ENCODE measurements at places on chromosomes 5 and 9.

DNA sequence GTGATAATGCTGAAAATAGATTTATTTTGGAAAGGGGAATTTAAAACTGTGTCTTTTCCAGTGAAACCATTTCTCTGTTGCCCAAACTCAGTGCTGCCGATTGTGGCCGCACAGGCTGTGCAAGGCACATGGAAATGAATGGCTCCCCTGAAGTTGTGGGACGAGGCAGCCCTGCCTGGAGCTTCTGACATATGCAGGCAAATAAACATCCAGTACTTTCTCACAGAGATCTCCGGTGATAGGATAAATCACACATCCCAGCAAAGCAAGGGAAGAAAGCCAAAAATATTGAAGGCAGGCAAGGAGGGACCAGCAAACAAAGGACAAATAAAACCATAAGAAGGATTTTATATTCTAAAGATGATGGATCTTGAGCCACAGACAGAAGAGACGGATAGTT is 464.5 kb downstream of the MTRR start:
- no peak for DNase-seq

GRCh38 chr5:61734966-61735365 is 402.9 kb downstream of the ZSWIM6 start:
- DNase-seq: no peak

DNA sequence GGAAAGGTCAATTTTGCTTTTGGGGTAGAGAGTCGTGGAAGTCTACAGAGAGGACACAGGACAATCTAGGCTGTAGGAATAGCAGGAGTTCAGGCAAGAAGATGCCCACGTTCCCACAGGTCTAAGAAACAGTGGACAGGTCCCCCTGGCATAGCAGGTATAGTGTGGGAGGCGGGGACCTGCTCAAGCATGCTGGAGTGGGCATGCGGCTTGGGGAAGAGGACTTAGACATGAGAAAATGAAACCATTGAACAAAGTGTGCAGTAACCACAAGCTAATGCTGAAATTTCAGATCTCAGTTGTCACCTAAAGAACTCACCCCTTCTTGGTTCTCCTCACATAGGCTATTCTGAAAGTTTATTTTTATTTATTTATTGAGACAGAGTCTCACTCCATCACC is 142.8 kb upstream of the EFNA5 start:
- DNase-seq: no peak

GRCh38 chr9:7879551-7880245 is 80.1 kb upstream of the DMAC1 start:
- no peak for DNase-seq

DNA sequence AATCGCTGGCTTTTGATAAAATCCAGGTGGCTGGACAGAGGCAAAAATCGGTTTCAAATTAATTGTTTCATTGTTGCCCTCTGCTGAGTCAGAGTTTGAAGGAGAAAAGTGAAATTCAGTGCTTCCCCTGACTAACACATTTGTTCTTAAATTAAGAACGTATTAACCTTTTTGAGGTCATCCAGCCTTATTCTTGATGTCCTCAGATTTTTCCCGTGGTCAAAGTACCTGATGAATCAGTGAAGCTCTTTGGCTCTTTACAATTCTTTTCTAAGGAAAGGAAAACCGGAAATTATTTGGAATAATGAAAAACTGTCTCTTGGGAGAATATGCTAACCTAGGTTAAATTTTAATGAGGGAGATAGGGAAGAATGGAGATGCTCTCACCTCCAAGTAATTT is 21.6 kb downstream of the OSMR start:
- DNase-seq: no peak

DNA sequence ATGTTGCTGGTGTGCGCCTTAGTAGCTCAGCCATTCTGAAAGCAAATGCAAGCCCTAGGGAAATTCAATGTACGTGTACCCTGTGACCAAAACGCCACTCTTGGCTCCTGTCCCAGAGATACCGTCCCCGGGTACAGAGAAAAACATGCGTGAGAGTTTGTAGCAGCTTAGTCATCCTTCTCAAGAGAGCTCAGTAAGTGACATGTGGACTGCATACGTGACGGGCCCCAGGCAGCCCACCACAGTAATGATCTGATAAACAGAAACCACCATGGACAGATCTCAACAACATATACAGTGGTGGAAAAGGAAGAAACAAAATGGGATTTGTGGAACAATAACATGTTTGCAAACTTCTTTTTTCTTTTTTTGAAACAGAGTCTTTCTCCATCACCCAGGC is 45.1 kb downstream of the S1PR3 start:
- DNase-seq: no peak

GRCh38 chr5:170491479-170491878 is 12.3 kb upstream of the KCNIP1 start:
- DNase-seq: no peak

DNA sequence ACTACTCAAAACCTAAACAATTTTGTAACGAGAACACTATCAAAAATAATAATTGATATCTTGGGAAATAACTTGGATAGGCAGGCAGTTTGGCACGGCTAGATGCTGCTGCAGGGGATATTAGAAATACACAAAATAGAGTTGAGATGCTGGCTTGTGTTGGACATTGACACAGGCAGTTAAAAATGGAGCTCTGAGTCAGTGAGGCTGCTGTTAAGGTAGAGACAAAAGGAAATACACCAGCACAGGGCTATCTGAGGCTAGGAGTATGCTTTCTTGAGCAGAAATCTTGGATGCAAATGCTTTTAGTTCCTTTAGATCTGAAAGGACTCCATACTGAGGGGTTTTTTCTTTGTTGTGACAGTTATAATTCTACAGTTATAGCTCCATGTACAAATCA is 16.6 kb downstream of the TENT2 start:
- no peak for DNase-seq

GRCh38 chr9:94825611-94825958 is 99.1 kb downstream of the AOPEP start:
- DNase-seq: no peak

- DNase-seq: no peak
These were observed 795.0 kb downstream of the EFNA5 start for GRCh38 chr5:106875591-106876297.

- DNase-seq: no peak
These were observed 126.3 kb downstream of the TRIO start for GRCh38 chr5:14269395-14269794.

GRCh38 chr5:113245427-113246225 is 189.2 kb downstream of the TSSK1B start:
- DNase-seq: no peak

- DNase-seq: no peak
These were observed 77.7 kb downstream of the NR6A1 start for GRCh38 chr9:124693403-124693802.

DNA sequence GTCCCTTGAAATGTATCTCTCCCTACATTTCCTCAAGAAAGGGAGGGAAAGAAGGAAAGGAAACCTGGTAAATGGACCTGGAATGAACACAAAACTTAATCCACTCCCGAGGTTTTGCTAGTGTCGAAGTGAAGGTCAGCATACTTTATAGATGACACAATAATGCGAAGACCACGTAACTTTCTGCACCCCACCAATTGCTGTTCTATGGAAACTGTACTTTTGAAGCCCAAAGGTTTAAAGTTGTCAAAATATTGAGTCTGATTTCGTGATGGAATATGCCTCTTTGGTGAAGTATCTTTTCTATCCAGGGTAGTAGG is 103.7 kb downstream of the SNCAIP start:
- DNase-seq: no peak

- DNase-seq: no peak
These were observed 56.2 kb downstream of the MAP1B start for GRCh38 chr5:72163349-72163983.

- no peak for DNase-seq
These were observed 262.0 kb downstream of the MAN2A1 start for GRCh38 chr5:109951758-109952157.

DNA sequence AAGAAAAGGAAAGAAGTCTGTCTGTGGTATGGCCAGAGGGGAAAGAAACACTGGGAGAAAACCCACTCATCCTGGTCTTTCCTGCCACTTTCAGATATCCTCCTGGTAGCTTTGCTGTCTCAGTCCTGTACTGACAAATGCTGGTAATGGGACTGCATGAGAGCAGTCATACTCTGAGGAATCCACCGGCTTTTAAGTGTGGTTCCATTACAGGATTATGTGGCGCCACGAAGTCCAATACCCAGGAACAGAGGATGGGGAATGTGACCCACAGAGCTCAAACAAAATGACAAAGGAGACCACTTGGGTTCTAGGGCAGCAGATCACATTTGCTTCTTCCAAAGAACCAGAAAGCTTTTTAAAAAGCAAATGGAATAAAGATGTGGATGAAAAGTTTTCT is 26.3 kb upstream of the FBP1 start:
- no peak for DNase-seq

DNA sequence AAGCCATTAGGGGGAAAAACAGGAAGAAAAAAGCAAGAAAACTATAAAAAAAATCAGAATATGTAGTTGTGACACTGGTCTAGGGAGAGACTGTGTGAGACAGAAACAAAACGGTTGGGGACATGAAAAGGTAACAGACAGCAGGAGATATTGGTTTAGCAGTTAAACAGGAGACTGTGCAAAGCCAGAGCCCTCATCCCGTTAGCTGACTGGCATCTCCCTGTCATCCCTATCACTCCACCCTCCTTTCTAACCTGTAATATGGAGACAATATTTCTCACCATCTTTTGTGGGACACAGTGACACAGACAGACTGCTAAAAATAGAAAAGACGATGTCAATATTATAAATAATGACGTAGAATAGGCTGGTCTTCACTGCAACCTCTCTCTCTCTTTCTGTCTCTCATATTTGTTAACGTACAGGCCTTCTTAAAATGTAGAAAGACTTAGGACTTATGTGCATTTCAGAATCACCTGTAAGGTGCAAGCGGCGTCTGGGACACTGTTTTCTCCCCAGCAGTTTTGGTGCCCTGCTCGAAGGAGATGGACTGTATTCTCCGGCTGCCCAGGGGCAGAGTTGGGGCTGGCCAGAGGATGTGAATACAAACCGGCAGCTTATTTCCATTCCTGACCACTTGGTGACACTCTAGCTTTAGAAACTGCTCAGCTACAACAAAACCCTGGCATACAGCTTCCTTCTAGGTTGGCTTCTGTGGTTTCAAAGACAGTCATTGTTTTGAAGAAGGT is 190.6 kb downstream of the MAT2B start:
- no peak for DNase-seq

- DNase-seq: no peak
These were observed 66.5 kb upstream of the MAST4 start for GRCh38 chr5:66529704-66530103.

GRCh38 chr5:171721464-171721863 is 64.2 kb upstream of the SMIM23 start:
- DNase-seq: no peak

GRCh38 chr9:127336506-127337352 is 60.2 kb upstream of the SLC2A8 start:
- DNase-seq: no peak

DNA sequence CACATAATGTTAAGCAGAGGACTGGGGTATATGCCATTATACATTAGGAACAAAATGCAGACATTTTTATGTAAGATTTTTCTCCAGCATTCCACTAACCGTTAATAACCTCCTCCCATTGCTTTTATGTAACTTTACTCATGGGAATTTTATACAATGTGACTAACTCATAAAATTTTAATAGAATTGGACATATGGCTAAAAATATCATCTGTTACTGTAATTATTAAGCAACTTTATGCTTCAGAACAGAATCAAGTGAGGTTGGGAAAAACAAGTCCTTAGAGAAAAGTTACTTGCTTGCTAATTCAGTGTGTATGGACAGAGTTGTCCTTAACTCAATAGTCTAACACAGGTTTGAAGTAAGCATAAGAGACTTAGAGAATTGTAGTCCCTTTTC is 54.8 kb upstream of the PCSK1 start:
- no peak for DNase-seq

DNA sequence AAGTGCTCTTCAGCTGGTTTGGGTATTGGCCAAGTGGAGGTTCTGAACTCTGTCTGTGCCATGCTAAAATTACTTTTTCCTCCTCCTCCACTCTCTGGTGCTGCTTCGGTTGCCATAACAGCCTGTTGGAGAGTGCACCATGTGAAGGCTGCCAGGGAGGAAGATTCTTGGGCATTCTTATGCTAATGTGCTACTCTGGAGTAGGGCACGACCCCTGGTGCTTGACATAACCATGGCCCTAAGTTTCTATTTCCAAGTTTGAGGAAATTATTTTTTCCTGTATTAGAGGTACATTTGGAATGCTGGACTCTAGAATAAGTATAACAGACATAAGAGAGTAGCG is 111.6 kb downstream of the ARHGAP26 start:
- no peak for DNase-seq

DNA sequence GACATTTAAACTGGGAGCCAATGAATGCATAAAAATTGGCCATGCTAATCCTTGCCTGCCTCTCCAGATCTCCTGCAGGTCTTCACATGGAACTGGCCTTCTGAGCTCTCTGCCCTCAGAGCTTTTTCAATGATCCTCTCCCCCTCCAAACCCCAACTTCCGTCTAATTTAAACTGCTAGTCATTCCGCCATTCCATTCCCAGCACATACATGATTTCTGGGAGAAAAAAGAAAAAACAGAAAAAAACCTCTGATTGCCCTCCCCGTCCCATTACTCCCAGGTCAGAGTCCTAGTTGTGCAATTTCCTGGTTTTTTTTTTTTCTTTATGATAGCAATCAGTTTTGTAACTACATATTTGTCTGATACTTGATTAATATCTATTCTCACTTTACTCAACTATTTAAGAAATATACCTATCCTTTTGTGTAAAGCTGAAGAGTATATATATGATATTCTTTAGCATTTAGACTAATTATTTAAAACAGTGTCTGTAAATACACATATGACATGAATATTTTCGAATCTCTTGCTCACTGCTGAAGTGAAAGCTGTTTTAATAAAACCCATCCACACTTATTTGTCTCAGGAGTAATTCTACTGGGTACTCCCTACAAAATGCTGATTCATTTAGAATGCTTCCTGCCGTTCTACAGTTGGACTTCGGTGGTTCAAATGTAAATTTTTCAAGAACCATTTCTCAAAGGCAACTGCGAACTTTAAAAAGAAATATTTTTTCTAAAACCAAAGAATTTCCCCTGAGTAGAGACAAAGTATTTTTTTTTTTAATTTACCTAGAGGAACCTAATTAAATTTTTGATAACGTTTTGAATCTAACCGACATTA is 1.6 kb downstream of the HINT1 start:
- no peak for DNase-seq

- no peak for DNase-seq
These were observed 77.0 kb upstream of the RASA1 start for GRCh38 chr5:87190687-87191086.

DNA sequence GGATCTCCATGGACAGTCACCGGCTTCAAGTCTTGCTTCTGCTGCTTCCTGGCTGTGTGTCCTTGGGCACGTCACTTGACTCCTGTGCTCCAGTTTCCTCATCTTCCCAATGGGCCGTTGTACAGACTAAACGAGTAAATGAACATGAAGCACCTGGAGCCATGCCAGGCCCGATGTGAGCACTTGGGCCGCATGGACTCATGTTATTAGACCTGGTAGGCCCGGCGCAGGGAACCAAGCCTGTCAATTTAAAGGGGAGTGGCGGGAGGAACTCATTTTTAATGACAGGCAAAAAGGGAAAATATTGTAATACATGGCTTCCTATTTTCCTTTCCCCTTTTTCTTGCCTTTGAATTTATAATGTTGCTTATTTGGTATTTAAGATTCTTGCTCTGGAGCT is 47.5 kb downstream of the TENT4A start:
- DNase-seq: no peak
